ENCODE measurements at places on chromosomes 6 and 20. TPM values are rescaled to one million over a fixed set of nuclear protein-coding genes. Genes with fewer than 3 reads are reported as not detected.

The ADGRG6 gene
- total RNA-seq, result 22.5 TPM

The CALHM4 gene
- not detected for total RNA-seq

The NKX2-2 gene
- total RNA-seq, result not detected

The PTCHD4 gene
- 0.72 TPM for total RNA-seq

The LST1 gene
- not detected for total RNA-seq

The MAS1 gene
- not detected for total RNA-seq

The CLIC5 gene
- not detected for total RNA-seq

The TRDN gene
- total RNA-seq, result not detected

The CALHM5 gene
- 10.6 TPM for total RNA-seq

The NPEPL1 gene
- 6.3 TPM for total RNA-seq

The LPIN3 gene
- total RNA-seq, result 1.7 TPM

The KIF13A gene
- total RNA-seq, result 51.8 TPM

The GLP1R gene
- not detected for total RNA-seq

The OLIG3 gene
- total RNA-seq, result not detected

The SLC22A7 gene
- not detected for total RNA-seq

The SLC17A5 gene
- total RNA-seq, result 27.2 TPM

The DEFB127 gene
- total RNA-seq, result not detected

The SLC4A11 gene
- total RNA-seq, result 0.28 TPM

The TCFL5 gene
- total RNA-seq, result 8.3 TPM

The TCF21 gene
- total RNA-seq, result 6.6 TPM

The BEND6 gene
- total RNA-seq, result 10.6 TPM

The FAM162B gene
- 3.2 TPM for total RNA-seq

The MTFR2 gene
- total RNA-seq, result 0.72 TPM

The FAXC gene
- total RNA-seq, result 1.9 TPM

All from IMR-90 (cell line).